ENCODE measurements at places on chromosomes 1 and 21.

GRCh38 chr1:86441997-86442396, 18.0 kb downstream of the CLCA2 start:
- no peak for DNase-seq

GRCh38 chr1:1157914-1158710, 15.6 kb upstream of the TTLL10 start:
- DNase-seq, result no peak

DNA sequence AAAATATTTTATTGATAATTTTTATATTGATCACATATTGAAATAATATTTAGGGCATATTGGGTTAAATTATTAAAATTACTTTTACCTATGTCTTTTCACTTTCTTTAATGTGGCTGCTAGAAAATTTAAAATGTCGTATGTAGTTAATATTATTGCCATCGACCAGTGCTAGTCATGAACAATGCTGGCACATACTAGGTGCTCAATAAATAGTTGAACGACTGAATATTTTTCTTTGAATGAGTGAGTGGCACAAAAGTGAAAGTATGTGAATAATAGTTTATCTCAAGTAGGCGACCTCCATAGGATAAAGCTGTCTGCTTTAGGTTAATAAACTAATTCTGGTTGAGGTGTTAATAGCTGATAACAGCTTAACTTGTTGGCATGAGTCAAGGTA, 150.8 kb upstream of the FGGY start:
- DNase-seq, result no peak

DNA sequence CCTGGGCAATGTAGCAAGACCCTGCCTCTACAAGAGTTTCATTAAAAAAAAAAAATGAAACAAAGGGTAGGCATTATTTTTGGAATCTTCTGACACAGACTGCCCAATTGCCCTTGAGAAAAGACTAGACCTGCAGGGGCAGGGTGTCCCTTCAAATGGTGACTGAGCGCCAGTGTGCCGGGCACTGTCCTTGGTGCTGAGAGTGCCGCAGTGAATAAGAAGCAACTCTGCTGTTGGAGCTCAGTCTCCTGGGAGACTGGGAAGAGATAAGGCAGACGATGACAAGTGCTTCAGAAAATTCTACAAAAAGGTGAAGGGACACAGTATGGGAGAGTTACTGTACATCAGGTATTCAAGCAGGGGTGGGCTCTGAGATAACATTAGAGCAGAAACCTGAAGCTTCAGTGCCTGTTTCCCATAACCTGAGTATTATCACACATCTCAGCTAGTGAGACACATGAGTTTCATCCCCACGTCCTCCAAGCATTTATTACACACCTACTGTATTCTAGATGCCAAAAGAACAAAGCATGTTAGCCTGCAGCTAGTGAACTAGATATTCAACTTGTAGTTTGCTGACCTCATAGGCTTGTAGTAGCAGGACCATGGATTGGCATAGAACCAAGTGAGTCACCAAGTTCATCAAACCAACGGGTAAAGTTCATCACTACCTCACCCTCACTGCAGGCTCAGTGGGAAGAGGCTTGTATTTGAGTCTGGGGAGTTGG, 18.4 kb upstream of the RPL11 start:
- DNase-seq, result no peak

- DNase-seq, result no peak
These were observed 648.3 kb upstream of the BRINP3 start for GRCh38 chr1:191125950-191126349.

DNA sequence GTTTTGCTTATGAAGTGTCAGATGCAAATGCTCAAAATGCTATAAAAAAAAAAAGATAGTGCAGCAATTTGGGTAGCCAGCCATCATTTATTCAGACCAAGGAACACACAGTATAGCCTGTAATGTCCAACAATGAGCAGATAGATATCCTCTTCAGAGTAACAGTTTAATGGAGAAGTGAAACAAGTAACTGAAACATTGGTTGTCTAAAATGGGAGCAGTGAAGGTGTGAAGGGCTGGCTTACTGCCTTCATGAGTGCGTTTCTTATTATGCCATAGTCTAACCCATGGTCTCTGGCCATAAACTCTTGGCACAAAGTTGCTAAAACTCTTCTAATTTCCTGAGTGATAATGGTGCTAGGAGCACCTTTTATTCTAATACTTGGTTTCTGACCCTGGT, 11.4 kb downstream of the RGS5 start:
- no peak for DNase-seq

DNA sequence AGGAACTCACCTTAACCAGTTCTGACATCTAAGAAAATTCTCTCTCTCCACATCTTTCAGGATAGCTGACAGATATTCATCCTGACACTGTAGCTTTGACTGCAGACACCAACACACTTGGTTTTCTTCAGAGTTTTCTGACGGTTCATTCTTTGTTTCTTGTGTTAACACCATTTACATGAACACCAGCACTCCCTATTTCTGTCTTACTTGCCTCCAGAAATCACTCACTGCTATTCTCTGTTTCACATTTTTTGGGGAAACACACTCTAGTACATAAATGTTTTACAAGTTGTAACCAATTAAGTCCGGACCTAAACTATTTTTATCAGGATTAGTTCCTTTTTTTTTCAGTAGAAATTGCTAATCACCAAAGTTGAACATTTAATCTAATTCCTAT, 15.4 kb downstream of the FLVCR1 start:
- no peak for DNase-seq

GRCh38 chr1:196178083-196178635, 430.1 kb downstream of the KCNT2 start:
- no peak for DNase-seq

Measured in stimulated activated CD8-positive, alpha-beta memory T cell treated with anti-CD3 and anti-CD28 coated beads, Interleukin-15, amount 100 ng/mL, for 24 hours (primary cell).